ENCODE measurements at places on chromosomes 11 and 22.
A peak's percentile ranks its signal among the peaks of the same experiment; 100 is the strongest.

DNA sequence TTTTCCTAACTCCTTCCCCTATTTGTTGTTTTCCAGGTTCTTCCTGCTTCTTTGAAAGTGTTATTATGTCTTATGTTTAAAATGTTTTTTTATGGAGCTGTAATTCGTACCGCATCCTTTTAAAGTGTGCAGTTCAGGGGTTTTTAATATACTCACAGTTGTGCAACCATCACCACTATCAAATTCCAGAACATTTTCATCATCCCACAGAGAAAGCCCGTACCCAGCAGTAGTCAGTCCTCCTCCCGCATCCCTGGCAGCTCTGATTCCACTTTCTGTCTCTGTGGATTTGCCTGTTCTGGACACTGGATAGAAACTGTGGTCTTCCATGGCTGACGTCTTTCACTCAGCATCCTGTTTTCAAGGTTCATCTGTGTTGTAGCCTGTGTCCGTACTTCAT lies 73.7 kb downstream of the JAM3 start:
- no peak for DNase-seq

- DNase-seq = no peak
Measured at GRCh38 chr22:31099841-31100761, 7.3 kb downstream of the SELENOM start.

- no peak for DNase-seq
Measured at GRCh38 chr22:35630387-35630793, 13.3 kb upstream of the MB start.

- DNase-seq = peak; percentile 46
Measured at GRCh38 chr11:45899448-45900174, 7.5 kb downstream of the FREY1 start.

DNA sequence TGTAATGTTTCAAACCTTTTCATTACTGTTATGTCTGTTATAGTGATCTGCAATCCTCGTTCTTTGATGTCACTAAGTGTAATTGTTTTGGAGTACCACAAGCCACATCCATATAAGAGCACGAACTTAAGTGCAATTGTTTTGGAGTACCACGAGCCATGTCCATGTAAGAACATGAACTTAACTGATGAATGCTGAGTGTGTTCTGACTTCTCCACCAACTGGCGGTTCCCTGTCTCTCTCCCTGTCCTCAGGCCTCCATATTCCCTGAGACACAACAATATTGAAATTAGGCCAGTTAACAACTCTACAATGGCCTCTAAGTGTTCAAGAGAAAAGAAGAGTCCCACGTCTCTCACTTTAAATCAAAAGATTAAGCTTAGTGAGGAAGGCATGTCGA lies 23.5 kb downstream of the TESMIN start:
- no peak for DNase-seq

- no peak for DNase-seq
Measured at GRCh38 chr11:127902382-127902781, 685.0 kb downstream of the ETS1 start.
